ENCODE measurements at places on chromosomes 13 and 19.

GRCh38 chr19:56572589-56572988, 5.3 kb downstream of the ZNF470 start:
- no peak for DNase-seq

GRCh38 chr13:43071824-43072223, 48.4 kb downstream of the DNAJC15 start:
- no peak for DNase-seq

- no peak for DNase-seq
Observed at GRCh38 chr19:49430172-49430677, 5.0 kb downstream of the GFY start.

GRCh38 chr13:59607780-59608233, 555.9 kb downstream of the DIAPH3 start:
- no peak for DNase-seq

DNA sequence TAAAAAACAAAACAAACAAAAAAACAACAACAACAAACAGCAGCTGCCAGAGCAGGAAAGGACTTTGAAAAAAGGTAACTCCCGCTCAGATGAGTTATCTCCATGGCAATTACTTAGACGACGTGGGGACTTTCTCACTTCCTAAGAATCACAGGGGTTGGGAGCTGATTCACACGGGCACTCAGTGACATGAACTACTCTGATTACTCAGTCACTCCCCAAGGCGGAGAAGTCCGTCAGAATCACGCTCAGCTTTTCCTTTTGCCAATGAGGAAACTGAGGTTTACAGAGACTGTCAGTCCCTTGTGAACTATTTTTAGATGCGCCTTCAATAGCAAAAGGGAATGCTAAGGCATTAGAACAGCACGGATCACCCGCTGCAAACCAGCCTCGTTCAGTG, 32.3 kb upstream of the MATK start:
- DNase-seq = no peak

GRCh38 chr19:42683917-42684513, 56.3 kb downstream of the PSG3 start:
- no peak for DNase-seq
